Fibroblast of skin of left quadriceps (primary cell): ENCODE measurements at places on chromosomes 16 and 17.

DNA sequence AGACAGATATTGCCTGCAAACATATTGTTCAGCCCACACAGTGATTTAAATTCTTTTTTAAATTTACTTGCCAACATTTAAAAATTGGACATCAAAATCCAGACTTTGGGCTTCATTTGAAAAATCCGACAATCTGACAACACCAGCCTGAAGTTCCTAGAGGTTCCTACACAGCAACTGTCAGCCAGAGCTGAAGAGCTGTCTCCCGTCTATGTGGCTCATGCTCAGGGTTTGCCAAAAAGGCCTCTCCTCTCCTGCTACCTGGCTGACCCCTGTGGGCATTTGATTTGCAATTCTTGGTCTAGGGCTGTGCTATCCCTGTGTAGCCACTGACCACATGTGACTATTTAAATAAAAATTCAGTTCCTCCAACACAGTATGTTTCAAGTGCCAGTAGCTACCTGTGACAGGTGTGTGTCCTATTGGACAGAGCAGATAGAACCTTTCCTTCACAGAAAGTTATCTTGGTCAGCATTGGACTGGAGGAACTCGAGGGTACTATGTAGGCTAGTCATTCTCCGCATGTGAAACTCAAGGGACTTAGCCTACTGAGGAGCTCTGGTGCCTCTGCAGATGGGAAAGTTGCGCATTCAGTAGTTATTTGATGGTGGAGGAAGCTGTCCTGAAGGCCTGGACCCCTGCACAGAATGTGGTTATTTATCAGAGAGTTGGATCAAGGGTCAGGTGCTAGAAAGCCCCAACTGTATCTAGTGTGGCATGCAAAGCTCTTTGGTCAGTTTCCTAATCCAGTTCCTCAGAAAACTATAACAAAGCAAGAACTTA is 2.7 kb downstream of the LYRM1 start:
- no peak for DNase-seq

GRCh38 chr17:29133121-29133713 is 47.0 kb downstream of the MYO18A start:
- no peak for DNase-seq

- DNase-seq: no peak
These were observed 458.9 kb upstream of the DYNLRB2 start for GRCh38 chr16:80081846-80082245.

DNA sequence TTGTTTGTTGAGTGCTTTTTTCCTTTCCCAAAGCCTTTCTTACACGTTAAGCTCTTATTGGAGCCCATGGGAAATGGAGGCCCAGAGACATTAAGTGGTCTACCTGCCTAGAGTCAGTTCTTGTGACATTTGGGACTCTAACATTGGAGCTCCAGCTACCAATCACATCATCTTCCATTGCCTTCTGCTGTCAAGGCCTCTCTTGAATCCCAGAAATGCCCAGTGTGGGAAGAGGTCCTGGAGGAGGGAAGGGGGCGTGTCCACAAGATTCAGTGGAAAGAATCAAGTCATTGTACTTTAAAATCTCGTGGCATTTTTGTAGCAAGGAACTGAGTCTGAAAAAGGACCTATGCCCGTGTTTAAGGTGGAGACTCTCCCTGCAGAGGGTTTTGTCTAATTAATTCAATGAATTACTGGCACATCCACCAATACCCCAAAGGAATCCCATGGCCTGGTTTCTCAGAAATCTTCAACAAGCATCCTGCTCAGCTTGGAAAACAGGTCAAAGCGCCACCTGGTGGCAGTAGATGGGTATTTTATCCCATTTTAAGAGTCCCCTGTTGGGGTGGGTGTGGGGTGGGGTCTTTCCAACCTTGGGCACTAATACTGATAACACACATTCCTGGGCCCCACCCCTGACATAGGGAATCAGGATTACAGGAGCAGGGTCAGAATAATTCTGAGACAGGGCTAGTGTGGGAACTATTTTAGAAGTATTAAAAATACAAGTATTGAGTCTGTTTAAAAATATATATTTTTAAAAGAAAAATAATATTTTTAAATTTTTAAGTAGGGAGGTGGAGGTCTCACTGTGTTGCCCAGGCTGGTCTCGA is 24.6 kb downstream of the GPT2 start:
- DNase-seq: peak; percentile 24

GRCh38 chr16:84730406-84731106 is 30.8 kb downstream of the USP10 start:
- DNase-seq: peak; percentile 77
